ENCODE measurements at places on chromosomes 16 and 17.

GRCh38 chr17:71118039-71118438 is 948.7 kb downstream of the KCNJ2 start:
- no peak for DNase-seq

DNA sequence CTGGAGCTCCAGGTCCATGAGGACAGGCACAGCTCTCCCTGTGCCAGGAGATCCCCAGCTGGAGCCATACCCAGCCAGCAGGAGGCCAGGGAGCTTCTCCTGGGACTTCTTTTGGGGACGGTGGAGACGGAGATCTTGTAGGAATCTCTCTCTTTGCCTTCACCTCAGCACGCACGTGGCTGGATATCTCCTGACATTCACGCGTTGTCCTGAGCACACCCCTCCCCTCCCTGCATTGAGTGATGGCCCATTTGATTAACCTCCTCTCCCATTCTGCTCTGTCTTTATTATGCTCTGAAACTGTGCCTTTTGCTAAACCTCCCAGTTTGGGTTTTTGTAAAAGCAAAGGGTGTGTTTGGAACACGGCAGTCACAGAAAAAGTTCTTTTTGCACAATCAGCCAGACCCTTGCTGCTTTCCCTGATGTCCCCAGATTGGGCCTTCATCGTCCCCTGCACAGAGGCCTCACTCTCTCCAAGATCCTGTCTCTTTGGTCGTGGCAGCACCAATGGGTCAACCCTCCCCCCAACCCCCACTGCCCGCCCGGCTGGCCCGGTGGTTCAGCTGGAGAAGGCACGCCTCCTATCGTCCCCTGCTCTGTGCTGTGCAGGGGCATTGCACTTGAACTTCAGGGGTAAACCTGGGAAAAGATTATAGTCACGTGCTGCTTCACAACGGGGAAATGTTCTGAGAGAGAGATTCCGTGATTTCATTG is 32.5 kb upstream of the LGALS9 start:
- no peak for DNase-seq

GRCh38 chr17:50634915-50635731 is 442 bp downstream of the ABCC3 start:
- DNase-seq: no peak

DNA sequence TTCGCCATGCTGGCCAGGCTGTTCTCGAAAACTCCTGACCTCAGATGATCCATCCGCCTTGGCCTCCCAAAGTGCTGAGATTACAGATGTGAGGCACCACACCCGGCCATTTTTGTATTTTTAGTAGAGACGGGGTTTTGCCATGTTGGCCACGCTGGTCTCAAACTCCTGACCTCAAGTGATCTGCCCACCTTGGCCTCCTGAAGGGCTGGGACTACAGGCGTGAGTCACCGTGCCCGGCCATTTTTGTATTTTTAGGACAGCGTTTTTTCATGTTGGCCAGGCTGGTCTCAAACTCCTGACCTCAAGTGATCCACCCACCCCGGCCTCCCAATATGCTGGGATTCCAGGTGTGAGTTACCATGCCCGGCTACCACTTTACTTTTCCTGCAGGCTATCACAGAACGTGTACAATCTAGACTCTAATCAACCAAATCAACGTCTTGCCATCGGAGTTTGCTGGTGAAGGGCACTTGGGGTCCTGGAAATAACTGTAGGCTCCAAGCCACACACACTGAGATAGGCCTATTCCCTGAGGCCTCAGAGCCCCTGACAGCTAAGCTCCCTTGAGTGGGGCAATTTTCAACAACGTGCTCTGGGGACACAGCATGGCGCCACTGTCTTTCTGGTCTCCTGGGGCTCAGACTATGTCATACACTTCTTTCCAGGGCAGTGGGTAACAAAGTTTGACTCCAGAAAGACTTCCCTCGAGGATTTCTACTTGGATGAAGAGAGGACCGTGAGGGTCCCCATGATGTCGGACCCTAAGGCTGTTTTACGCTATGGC is 12.7 kb downstream of the SERPINF1 start:
- DNase-seq: no peak

GRCh38 chr17:41906465-41907184 is 12.1 kb downstream of the ACLY start:
- no peak for DNase-seq

DNA sequence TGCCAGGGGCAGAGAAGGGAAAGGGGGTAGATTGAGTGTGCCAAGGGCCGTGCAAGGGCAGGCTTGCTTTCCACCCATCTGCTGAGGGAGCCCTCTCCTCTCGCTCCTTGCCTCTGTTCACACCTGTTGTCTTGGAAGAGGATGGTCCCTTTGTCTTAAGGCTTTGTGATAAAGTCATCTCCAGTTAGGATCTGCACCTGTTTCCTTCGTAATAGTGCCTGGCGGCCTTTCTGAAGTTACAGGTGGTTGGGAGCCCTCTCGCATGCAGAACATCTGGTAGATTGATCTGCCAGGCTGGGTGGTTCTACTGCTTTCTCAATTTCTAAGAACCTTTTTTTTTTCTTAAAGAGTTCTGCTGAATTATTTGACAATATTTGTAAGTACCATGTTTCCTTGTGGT is 16.3 kb downstream of the UBFD1 start:
- DNase-seq: no peak

DNA sequence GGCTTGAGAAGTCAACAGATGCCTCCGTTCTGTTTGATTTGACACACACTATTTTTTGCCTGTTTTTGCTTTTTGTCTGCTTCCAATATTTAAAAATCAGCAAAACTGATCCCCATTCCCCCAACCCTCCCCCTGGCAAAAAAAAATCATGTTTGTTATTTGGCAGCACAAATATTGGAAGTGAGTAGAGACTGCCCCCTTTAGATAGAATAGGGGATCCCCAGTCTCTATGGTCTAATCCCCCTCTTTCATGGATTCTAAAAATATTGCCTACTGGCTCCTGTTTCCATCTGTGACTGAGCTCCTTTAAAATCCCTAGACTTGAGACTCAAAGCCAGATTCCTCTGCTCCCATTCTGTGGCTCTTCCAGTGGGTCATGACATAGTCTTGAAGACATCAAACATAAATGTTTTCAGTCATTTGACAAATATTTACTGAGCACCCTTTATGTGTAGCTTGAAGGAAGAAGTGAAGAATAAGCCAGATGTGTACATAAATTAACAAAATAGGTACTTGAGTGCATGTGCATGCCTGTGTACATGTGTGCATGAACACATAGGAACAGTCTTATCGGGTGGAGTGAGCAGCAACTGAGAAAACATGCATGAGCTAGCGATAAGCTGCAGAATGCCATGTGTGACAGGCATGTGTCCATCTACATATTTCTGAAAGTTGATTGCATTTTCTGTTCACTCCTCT is 101.2 kb downstream of the SALL1 start:
- no peak for DNase-seq

- DNase-seq: no peak
These were observed 1.9 kb upstream of the GRB7 start for GRCh38 chr17:39735882-39736281.

GRCh38 chr17:48488548-48489106 is 42.2 kb downstream of the HOXB1 start:
- DNase-seq: no peak

All from activated CD4-positive, alpha-beta T cell treated with anti-CD3 and anti-CD28 coated beads for 24 hours (primary cell).